ENCODE measurements at places on chromosomes 13 and 19. TPM values are rescaled to one million over a fixed set of nuclear protein-coding genes. Genes with fewer than 3 reads are reported as not detected.
A peak's percentile ranks its signal among the peaks of the same experiment; 100 is the strongest.

KASH5 gene
- not detected for total RNA-seq

ZNF850 gene
- total RNA-seq, result 4.2 TPM

LYPD5 gene
- 1.6 TPM for total RNA-seq

INSR gene
- 54.2 TPM for total RNA-seq

MRPS31 gene
- total RNA-seq, result 30.1 TPM

FAM216B gene
- total RNA-seq, result not detected

CHAF1A gene
- 9.8 TPM for total RNA-seq

SERP2 gene
- total RNA-seq, result 4.9 TPM

CD79A gene
- 3.5 TPM for total RNA-seq

FKRP gene
- total RNA-seq, result 22.4 TPM

- peak; percentile 72 for DNase-seq
Measured at GRCh38 chr19:9793071-9793591, 24.6 kb upstream of the ZNF846 start.

DNA sequence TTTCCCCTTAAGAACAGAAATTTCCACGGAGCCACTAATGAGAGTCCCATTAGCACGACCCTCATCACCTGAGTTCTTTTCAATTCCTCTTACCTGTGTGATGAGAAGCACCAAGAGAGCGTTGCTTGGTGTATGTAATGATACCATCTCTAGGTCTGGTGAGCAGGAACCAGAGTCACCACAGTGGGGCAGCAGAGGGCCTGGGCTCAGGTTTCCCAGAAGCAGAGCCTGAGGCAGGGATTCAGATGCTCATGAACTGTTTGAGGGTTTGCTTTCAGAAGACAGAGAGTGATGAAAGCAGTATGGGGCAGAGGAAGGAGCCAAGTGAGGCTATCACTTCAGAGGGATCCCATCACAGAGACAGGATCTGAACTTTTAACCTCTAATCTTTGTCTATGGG is 3.1 kb upstream of the PTPRH start:
- DNase-seq, result no peak

GRCh38 chr13:77299587-77299986 is 27.3 kb downstream of the MYCBP2 start:
- DNase-seq, result no peak

- peak; percentile 73 for DNase-seq
Measured at GRCh38 chr19:58317476-58318072, 9.2 kb upstream of the ZSCAN22 start.

- peak; percentile 91 for DNase-seq
Measured at GRCh38 chr13:97359181-97360057, 74.5 kb upstream of the RAP2A start.

DNA sequence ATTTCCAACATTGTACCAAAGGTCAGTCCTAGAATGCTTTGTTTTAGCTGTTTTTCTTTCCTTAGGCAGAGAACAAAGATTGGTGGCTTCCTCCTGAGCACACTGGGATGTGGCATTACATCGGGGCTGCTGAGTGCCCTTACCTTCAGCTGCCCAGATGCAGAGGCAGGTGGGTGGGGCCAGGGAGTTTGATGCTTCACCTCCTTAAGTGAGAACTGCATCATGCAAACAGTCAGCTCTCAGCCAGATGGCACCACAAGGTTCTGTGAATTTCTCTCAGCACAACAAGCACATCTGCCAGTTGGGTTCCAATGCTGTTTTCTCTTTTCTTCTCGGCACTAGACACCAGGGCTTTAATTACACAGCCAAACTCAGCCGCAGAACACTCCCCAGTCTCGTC is 87.4 kb upstream of the UBL3 start:
- no peak for DNase-seq

- no peak for DNase-seq
Measured at GRCh38 chr13:111486801-111487200, 166.4 kb downstream of the TEX29 start.

DNA sequence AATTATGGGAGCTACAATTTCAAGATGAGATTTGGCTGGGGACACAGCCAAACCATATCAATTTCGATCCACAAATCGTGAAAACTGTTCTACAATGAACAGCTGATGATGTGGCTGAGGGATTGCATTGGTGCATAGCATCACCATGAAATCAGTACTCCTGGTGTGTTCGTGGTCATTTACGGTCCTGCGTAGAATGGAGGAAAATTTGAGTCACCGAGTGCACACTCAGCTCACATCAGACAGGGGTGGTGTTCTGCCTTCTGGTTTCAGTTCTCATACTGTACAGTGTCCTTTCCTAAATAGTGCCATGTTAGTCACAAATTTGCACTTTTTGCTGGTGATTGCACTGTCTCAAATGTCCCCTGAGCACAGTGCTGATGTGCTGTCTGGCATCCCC is 39.2 kb downstream of the MYH14 start:
- DNase-seq, result peak; percentile 53

- DNase-seq, result no peak
Measured at GRCh38 chr19:54875506-54875905, 1.5 kb downstream of the FCAR start.

- peak; percentile 77 for DNase-seq
Measured at GRCh38 chr19:31149441-31149941, 199.7 kb downstream of the TSHZ3 start.

DNA sequence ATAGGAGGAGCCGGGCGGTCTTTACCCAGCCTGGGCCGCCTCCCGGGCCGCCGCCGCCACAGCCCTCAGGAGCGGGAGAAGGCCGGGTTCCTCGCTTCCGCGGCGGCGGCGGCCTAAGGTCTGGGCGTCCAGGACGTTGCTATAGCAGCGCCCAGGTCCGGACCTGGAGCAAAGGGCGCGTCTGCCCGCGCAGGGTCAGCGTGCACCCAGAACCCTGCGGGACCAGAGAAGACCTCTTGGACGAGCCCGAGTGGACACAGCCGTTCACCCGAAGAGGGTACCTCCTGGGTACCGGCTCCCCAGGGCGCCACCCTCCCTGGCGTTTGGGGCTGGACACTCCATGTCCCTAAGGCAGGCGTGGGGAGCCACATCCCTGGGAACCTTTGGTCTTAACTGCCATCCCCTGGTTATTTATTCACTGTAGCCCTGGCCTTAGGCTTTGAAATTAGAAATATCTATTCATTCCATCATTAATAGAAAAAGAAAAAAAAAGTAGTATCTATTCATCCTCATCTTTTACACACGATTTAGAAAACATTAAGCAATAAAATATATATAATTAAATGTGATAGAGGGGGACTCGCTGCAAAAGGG is 2.4 kb downstream of the DZIP1 start:
- peak; percentile 57 for DNase-seq

GRCh38 chr19:13398780-13399726 is 107.2 kb downstream of the CACNA1A start:
- DNase-seq, result no peak

- DNase-seq, result no peak
Measured at GRCh38 chr19:55493052-55493644, 4.9 kb downstream of the SSC5D start.

DNA sequence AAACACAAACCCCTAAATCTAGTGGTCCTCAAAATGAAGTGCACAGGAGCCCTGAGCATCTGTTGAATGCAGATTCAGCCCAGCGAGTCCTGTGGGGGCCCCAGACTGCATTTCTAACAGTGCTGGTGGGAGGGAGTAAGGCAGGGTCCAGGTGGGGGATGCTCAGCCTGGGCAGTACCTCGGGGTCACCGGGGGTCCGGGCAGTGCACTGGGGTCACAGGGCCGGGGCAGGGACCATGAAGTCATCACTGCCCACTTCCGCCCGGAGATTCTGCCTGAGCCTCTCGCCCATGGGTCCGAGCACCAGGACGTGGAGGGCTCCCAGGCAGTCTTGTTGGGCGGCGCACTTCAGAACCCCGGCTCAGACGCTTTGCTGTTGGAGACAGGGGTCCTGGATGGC is 838 bp upstream of the ATP4B start:
- DNase-seq, result no peak

DNA sequence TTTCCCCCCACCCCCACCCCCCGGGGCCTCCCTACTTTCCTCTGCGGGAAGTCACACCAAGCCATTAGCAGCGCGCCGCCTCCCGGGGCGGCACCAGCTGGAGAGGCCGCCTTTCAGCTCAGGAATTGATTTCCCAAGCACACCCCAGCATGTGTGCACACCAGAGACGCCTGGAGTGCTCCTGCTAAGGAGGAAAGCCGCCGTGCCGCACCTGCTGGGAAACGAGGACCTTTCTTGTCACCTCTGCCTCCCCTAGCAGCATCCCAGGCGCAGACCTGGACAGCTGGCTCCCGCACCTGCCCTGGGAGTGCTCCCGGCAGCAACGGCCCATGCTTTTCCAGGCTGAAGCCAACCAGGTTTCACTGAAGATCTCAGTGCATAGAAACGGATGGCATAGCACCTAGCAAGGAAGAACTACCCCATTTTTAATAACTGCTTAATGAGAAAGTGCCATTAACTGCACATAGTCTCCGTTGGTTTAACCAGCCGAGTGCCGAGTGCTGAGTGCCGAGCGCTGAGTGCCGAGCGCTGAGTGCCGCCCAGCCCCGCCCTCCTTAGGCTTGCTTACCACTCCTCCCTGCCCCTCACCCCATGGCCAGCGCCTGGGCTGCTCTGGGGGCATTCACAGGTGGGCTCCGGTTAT is 165.0 kb downstream of the USP12 start:
- DNase-seq, result peak; percentile 76

Measured in tongue (tissue), 3 donors.